ENCODE measurements at places on chromosomes 11 and 22.

- no peak for DNase-seq
Measured at GRCh38 chr22:17237038-17237668, 17.9 kb upstream of the ADA2 start.

GRCh38 chr22:26416670-26417276 lies 12.3 kb upstream of the ASPHD2 start:
- DNase-seq: no peak

GRCh38 chr22:26115266-26115665 lies 54.0 kb upstream of the SEZ6L start:
- DNase-seq: no peak

DNA sequence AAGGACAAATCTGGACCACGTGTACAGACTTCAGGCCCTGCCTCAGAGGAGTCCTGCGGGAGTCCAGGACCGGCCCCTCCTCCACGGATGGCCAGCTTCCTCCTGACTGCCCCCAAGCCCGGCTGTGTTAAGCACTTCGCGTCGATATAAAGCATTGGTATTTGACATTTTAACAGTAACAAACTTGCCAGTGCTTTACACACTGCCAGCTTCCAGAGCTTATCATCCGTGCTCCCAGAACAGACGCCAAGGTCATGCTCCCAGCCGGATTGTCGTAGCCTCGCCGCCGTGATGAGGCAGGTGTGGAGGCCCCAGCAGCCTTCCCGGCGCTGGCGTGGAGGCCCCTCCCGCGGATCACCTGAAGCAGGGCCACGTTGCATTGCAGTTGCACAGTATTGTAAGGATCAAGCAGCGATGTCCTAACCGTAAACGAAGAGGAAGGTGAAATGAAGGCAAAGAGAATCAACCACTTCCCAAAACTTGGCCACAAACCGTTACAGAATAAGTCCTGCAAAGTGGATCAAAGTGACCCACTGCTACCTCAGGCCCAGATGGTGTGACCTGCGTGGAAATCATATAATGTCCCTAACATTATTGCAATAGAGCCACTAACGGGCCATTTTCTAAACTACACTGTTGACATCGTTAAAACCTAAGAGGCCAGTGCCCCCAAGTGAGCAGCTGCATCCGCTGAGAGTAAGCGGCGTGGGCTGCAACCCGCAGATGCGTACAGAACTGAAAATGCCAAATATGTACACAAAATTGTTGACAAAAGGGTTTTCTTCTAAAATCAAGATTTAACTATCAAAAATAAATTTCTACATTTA lies 51.6 kb downstream of the CERK start:
- no peak for DNase-seq

DNA sequence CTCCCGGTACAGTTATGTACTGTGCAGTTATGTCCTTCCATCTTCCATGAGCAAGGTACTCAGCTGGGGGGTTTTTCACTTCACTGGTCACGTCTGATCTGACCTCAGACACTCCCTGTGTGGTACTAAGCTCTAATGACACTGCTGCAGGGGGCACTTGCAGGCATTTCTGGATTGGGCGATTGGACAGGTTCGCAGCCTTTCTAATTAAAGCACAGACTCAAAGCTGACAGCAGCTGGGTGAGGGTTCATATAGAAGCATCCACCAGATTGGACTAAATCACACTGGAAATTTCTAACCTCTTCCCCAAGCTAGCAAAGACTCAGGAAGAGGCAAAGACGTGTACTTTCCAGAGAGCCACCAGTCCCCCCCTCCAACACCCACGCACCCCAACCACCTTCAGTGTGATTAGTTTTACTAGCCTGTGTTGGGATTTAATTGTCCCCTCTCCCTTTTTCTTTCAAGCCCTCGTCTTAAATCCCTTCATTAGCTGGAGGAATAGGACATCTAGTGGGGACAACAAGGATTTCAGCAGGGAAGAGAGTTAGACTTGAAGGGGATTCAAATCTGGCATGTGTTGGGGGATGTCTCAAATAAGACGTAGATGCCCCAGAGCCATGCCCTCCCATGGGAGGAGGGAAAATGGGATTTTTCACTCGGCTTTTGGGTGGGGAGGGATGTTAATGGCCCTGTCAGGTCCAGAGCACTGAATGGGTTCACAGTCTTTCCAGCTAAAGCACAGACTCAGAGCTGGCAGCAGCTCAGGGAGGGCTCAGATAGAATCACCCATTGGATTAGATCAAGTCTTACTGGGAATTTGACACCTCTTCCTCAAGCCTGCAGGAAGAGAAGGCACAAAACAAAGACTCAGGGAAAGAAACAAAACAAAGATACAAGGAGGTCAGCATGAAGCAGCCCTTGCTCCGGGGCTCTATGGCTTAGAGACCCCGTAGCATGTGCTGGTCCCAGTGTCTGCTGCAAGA lies 10.9 kb downstream of the INS start:
- DNase-seq: peak; percentile 72

DNA sequence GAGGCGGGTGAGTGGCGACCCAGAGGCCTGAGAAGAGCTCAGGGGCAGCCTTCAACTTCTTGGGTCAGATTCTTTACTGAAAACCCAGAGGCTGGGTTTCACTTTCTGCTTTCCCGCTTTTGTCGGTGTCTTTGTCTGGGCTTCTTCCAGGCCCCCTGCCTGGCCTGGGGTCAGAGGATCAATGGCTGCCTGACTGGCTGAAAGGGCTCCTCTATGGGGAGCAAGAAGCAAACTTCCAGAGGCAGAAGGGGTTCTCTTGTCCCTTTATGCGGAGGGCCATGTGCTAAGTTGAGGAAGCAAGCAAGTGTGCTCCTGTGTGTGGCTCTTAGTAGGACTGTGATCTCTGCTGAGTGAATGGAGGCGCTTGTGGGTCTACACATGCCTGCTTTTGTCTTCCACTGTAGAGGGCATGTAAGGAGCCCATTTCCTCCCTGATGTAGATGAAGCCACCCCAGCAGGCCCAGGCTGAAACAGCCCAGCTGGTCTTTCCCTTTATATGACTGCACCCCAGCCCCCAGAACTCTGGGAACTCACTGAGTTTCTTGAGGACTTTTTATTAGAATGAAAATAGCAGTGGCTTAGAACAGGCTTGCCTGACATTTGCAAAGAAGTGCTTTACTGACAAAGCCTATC lies 1.0 kb upstream of the PKNOX2 start:
- DNase-seq: no peak

- no peak for DNase-seq
Measured at GRCh38 chr11:76610871-76611475, 59.6 kb downstream of the LRRC32 start.

GRCh38 chr22:29154364-29155048 lies 51.2 kb upstream of the EMID1 start:
- peak; percentile 49 for DNase-seq

DNA sequence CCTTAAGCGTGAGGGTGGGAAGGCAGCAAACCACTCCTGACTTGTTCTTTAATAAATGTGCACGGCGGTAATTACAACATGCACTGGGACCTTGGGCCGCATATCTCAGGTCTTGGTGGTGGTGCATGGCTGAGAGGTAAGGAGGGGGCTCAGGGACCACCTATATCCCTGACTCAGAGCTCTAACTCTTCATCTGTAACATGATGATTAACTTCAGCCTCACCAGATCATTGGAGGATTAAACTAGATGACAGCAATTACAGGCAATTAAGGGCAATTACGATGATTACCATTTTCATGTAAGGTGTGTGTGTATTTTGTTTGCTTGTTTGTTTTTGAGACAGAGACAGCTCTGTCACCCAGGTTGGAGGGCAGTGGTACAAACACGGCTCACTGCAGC lies 45.0 kb downstream of the FBLN1 start:
- DNase-seq: no peak

DNA sequence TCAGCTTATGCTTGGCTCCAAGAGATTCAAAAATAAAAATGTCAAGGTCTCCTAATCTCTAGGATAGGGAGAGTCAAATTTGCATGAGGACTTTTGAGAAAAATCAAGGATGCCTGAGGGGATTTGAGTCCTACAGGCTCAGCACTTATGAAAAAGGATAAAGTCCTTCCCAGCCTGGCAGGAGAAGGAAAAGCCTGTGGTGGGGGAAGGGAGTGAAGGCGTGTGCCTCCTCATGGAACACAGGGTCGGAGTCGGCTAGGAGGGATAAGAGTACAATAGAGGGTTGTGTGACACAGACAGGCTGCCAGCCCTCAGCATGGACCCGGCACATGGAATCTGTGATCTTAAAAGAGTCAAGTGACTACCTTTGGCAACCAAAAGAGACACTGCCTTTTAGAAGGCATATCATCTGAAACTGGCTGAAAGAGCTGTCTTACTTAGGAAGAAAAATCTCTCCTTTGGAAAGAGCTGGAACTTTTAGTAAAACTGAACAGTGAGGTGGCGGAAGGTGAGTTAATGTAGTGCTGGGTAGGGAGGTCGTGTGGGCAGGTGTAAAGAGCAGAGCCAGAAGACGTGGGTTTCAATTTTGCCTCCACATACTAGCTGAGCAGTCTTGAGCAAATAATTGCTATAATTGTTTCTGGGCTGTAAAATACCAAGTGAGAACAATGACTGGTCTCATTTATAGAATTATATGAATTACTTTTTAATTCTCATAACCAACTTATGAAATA lies 58.8 kb upstream of the RDX start:
- peak; percentile 35 for DNase-seq
